ENCODE measurements at places on chromosomes 7 and 10. TPM values are rescaled to one million over a fixed set of nuclear protein-coding genes. Genes with fewer than 3 reads are reported as not detected.
A peak's percentile ranks its signal among the peaks of the same experiment; 100 is the strongest.

The FAM13C gene
- 8.7 TPM for total RNA-seq

The LAMB4 gene
- 0.16 TPM for total RNA-seq

The C10orf62 gene
- total RNA-seq = not detected

DNA sequence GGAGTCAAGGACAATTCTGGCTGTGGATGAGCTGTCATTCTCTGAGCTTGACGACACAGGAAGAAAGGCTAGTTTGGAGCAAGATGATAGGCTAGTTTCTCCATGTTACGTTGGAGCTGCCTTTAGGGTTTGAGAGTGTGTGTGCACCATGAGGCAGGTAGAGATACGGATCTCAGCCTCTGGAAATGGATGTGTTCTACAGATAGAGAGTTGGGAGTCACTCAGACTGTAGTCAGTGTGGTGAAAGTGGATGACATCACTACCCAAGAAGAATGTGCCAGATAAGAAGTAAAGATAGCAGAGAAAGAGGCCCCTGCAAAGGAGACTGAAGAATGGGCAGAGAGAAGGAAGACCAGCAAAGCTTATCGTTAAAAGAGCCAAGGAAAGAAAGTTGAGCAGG, 42.4 kb downstream of the PNLIPRP3 start:
- no peaks in the 10 kb centered on the region for H3K36me3 ChIP-seq
- no peak overlapping the region for H3K27ac ChIP-seq
- H3K27me3 ChIP-seq = no peaks in the 10 kb centered on the region
- H3K4me1 ChIP-seq = no peaks in the 10 kb centered on the region
- no peak for DNase-seq

GRCh38 chr7:75937958-75938786, 23.2 kb downstream of the POR start:
- peaks cover 10% of the 10 kb centered on the region for H3K4me1 ChIP-seq
- H3K36me3 ChIP-seq = no peaks in the 10 kb centered on the region
- peak overlapping the region; percentile 32 for H3K27ac ChIP-seq
- no peaks in the 10 kb centered on the region for H3K27me3 ChIP-seq

DNA sequence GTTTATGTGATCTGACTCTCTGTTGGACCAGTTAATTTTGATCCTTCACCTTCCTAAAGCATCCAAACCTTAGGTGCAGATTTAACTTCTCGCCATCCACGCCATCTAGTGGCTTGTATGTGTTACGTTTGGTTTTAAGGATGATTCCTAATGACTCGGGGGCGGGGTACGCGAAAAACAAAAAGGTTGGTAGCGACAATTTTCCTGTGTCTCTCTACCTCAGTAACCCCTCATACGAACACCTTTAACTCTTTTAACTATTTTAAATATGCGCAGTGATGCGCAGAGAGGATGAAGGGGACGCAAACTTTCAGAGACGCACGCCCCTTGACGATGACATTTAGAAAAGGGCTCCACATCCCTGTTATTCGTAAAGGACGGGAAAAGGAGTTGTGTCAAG, 714 bp upstream of the KCND2 start:
- peak overlapping the region; percentile 76 for H3K4me3 ChIP-seq
- H3K4me1 ChIP-seq = peaks cover 4% of the 10 kb centered on the region
- H3K36me3 ChIP-seq = no peaks in the 10 kb centered on the region
- DNase-seq = peak; percentile 33

DNA sequence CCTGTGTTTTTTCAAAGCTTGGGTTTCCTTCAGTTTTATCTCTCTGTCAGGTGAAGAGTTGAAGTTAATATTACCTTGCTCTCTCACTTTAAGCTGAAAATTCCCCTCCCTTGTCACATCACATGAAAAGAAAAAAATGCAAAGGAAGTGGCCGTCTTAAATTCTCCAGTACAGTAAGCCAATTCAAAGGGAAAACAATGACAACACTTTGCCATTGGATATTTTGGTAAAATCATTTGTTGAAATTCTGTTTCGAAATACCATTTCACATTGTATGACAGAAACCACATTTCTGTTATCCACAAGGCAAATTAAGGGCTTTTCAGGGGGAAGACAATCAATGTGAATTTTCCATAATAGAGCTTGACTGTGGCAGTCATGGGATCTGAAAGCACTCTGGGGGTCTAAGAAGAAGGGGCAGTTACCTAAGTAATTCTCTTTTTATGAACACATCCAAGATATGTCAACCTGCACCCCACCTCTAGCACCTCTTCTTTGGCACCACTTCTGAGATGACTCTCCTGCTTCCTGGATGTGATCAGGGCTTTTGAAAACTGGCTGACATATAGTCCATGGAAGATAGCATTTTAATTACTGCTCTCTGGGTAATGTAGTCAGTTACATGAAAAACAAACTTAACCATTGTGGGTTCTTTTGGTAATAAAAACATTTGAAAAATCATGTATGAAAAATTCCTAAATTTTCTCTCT, 63.8 kb downstream of the ENTPD1 start:
- DNase-seq = no peak
- peaks cover 7% of the 10 kb centered on the region for H3K4me1 ChIP-seq
- peaks cover 4% of the 10 kb centered on the region for H3K27me3 ChIP-seq
- no peaks in the 10 kb centered on the region for H3K36me3 ChIP-seq
- no peak overlapping the region for H3K4me3 ChIP-seq
- H3K27ac ChIP-seq = no peak overlapping the region

DNA sequence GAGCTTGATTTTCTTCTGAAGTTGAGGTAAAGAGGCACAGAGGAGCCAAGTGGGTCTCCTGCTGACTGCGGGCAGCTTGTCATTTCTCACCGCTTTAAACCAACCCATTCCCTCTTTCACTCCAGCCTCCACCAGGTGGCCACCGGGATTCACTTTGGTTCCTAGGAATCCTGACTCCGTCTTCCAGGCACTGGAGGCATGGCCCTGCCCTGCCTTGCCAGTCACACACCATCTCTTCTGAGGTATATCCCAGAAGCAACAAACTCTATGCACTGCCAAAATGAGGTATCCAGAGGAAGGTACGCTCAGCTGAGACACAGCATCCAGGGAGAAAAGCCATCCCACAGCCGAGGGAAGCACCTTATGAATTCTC, 280.8 kb downstream of the TNS3 start:
- H3K27me3 ChIP-seq = no peaks in the 10 kb centered on the region
- peaks cover 17% of the 10 kb centered on the region for H3K36me3 ChIP-seq
- H3K27ac ChIP-seq = no peak overlapping the region

- H3K27ac ChIP-seq = no peak overlapping the region
- no peaks in the 10 kb centered on the region for H3K36me3 ChIP-seq
- DNase-seq = no peak
- H3K27me3 ChIP-seq = no peaks in the 10 kb centered on the region
- no peak overlapping the region for H3K4me3 ChIP-seq
- no peaks in the 10 kb centered on the region for H3K4me1 ChIP-seq
Observed at GRCh38 chr10:24571870-24572450, 151.7 kb downstream of the ARHGAP21 start.

GRCh38 chr7:115009139-115009538, 87.2 kb downstream of the MDFIC start:
- peak; percentile 31 for DNase-seq
- H3K4me1 ChIP-seq = peaks cover 6% of the 10 kb centered on the region
- no peak overlapping the region for H3K4me3 ChIP-seq
- no peak overlapping the region for H3K27ac ChIP-seq

- DNase-seq = no peak
- peaks cover 27% of the 10 kb centered on the region for H3K4me1 ChIP-seq
- H3K27me3 ChIP-seq = no peaks in the 10 kb centered on the region
- no peaks in the 10 kb centered on the region for H3K36me3 ChIP-seq
- H3K4me3 ChIP-seq = no peak overlapping the region
Observed at GRCh38 chr10:70379581-70380176, 2.7 kb downstream of the LRRC20 start.

GRCh38 chr10:11017000-11017569, 587 bp upstream of the CELF2 start:
- peak overlapping the region; percentile 56 for H3K4me3 ChIP-seq
- H3K27me3 ChIP-seq = peaks cover 17% of the 10 kb centered on the region
- DNase-seq = no peak
- no peak overlapping the region for H3K27ac ChIP-seq

Measured in astrocyte (in vitro differentiated cells and primary cell).